GM23248 (cell line): ENCODE measurements at places on chromosomes 3 and 15.
A peak's percentile ranks its signal among the peaks of the same experiment; 100 is the strongest.

- no peak for DNase-seq
Measured at GRCh38 chr3:12413721-12414255, 70.5 kb upstream of the TSEN2 start.

DNA sequence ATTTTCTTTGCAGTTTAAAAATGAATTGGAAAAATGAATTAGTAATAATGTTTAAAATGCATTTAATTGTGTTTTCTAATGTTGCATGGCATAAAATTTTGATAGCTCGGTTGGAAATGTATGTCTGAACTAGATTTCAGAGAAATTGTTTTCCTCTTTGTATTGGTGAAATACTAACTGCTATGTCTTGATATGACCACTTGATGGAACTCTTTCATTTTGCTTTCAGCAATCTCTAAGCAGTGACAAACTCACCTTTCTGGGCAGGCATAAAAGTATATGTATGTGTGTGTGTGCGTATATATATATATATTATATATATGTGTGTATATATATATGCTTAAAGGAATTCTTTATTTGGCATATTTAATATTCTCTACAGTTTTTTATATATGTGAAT, 239.3 kb upstream of the ZNF717 start:
- peak; percentile 61 for DNase-seq

- peak; percentile 92 for DNase-seq
Measured at GRCh38 chr3:134291319-134292254, 40.9 kb upstream of the RYK start.

- DNase-seq = no peak
Measured at GRCh38 chr3:72078676-72079368, 293.9 kb upstream of the PROK2 start.

DNA sequence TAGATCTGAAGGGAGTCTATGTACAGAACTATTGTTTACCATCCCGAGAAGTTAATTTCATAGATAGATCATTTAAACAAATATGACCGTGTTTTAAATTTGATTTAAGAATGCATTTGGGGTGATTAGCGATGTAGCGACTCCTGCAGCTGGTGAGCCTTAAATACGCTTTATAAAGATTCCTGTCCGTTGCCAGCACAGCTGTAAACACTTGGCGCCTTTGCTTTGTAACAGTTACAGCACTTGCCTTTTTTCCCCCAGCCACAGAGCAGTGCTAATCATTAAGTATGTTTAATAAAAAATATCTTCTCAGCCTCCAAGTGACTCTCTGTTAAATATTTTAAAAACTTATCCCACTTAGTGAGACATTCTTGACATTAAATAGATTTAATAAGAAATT, 333.8 kb downstream of the FEZF2 start:
- no peak for DNase-seq

DNA sequence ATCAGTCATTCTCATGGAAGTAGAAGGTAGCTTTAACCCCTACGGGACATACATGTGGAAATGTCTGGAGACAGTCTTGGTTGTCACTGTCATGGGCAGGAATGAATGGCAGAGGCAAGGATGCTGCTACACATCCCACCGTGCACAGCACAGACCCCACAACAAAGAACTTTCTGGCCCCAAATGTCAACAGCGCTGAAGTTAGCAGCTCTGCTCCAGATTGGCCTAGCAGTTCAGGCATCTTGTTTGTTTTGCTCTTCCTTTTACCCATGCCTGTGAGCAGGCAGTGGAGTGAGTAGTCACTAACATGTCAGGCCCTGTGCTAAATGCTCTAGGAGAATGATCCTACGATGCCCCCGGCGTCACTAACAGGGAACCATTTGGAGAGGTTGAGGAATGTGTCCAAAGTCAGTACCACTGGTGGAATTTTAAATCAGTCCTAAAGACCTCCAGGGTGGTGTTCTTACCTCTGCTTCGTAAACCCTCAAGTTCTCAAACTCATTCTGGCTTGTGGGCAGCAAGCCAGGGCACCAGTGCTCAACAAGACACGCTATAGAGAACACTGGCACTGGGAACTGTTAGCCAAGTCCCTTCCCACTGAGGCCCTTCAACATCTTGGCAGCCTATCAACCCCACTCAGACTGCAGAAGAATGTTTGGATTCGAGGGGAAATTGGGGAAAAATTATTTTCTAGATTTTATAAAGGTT, 142.2 kb downstream of the FOXP1 start:
- no peak for DNase-seq

- DNase-seq = no peak
Measured at GRCh38 chr3:193559100-193559499, 4.4 kb upstream of the ATP13A4 start.

- no peak for DNase-seq
Measured at GRCh38 chr15:71139241-71139640, 24.0 kb downstream of the THSD4 start.

DNA sequence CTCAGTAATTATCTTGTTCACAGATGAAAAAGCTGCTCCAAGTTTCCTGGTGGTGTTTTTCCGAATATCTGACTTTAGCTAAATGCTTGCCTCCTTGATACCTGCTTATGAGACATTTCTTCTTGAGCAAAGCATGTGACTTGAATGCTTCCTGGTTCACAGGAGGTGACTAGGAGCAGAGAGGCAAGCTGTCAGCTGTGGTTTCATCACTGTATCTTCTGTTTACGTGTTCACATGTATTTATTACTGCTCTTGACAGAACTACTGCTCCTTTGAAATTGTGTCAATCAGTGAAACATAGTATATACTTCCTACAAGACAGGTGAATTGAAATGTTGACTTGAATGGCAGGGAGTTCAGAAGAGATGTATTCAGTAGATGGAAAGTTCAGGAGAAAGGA, 8.9 kb upstream of the SPPL2A start:
- no peak for DNase-seq

DNA sequence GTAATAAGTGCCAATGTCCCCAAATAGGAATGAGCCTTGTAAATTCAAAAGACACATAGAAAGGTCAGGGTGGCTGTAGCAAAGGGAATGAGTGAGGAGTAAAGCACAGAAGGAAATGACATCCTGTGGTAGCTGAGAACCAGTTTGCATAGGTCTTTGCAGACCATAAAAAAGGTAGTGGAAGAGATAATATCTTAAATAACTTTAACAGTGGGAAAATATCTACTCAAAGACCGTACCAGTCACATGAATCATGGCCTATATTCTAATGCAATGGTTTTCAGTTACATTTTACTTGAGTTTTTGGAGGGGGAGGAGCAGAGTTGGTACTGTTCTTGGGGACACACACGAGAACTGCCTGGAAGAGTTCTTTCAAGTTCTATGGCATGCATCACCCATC, 297.3 kb upstream of the ADAMTS9 start:
- no peak for DNase-seq

DNA sequence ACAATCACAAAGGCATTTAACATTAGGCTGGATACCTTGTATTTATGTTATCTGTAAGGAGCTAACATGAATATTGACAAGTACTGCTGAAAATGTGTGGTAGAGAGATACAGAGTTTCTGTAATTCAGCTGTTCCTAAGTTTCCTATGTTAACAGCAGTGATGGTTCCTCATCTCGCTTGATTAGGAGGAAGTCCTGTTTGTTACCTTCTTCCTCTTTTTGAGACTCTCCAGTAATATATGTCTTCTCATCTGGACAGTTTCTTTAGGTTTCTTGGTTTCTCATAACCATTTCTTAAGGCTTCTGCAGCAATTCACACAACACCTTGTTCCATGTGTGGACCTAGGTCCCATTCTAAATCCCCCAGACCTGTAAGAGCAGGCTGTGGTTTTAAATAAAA, 11.4 kb upstream of the PEX5L start:
- no peak for DNase-seq

DNA sequence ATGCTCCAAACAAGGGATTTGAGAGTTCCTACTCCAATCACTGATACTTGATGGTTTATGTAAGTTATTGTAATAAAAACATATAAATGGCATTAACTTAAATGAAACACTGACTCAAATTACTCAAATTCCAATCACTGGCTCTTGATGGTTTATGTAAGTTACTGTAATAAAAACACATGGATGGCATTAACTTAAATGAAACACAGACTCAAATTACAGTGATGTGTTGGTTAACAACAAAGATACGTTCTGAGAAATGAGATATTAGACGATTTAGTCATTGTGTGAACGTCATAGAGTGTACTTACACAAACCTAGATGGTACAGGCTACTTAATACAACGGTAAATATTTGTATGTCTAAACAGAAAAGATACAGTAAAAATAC, 6.6 kb downstream of the MOBP start:
- DNase-seq = no peak

- DNase-seq = peak; percentile 67
Measured at GRCh38 chr3:50525987-50526386, 22.6 kb upstream of the CACNA2D2 start.

GRCh38 chr3:123862152-123862551, 22.0 kb downstream of the MYLK start:
- no peak for DNase-seq

DNA sequence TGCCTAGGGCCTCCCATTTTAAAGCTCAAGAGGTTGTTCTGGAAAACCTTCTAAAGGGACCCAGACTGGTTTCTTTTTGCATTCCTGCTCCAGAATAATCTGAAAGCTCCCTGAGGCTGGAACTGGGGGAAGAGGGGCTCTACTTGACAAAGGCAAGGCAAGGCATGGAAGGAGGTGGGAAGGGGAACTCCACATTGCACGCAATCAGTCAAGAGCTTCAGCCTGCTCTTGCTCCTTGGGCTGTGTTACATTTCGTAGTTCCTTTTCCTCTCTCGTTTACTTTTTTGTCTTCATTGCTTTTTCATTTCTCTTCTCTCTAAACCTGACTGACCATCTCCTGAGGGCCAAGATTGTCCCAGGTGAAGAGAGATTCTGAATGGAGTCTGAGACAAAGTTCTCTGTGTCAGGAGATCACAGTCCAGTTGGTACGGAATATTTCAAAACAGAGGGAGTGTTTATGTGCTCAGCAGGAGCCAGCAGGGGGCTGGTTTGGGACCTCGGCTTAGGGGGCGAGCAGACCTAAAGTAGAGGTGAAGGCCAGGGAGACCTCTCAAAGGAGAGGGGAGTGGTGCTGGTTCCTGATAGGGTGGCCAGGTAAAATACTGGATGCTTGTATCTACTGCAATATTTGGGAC, 6.0 kb upstream of the KCTD6 start:
- DNase-seq = no peak

DNA sequence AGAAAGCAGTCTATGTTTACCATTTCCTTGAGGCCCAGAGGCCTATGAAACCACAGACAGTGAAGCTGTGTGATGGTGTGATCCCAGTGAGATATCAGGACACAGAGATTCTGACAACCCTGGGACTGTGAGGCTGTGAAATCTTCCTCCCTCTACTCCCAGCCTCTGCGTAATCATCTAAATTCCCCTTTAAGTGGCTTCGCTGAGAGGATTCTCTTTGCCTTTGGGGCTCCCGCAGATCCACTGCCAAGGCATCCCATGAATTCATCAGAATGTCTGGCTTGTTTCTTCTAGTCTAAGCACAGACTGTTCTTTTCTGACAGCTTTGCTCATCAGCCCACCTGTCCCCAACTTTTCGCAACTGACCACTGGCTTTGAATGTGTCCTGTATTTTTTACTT, 901.2 kb upstream of the NR2F2 start:
- no peak for DNase-seq

DNA sequence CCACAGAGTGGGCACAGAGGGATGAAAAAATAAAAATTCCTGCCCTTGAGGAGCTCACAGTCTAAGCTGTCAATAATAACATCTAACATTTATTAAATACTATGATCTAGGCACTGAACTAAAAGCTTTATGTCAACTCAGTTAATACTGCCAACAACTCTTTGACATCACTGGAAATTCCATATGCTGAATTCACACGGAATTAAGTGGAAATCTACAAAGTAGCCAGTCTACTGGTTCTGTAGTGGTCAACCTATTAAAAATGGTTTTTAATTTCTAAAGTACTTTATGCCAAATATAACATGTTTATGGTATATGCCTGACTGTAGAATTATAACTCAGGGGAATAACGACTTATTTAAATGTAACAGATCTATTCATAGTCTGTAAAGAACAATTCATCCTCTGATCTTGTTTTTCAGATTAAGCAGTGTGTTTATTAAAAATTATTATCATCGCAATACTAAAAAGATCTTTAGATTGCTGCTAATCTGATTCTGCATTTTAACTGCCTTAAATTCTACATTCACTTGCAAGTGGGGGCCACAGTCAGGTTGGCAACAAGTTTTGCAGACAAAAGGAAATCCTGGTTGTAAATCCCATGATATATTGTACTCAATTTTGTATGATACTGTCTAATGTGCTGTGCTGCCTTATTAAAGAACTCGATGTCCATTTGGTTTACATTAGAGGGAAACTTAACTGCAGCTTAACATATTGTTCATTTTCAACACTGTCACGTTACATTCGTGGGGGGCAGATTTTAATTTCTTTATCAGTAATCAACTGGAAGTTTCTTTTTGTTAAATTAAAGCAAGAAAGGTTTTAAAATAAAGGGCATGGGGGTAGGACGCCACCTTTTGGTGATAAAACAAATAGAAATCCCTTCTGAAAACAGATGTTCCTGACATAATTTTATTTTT, 2.6 kb upstream of the FOXP1 start:
- peak; percentile 60 for DNase-seq

DNA sequence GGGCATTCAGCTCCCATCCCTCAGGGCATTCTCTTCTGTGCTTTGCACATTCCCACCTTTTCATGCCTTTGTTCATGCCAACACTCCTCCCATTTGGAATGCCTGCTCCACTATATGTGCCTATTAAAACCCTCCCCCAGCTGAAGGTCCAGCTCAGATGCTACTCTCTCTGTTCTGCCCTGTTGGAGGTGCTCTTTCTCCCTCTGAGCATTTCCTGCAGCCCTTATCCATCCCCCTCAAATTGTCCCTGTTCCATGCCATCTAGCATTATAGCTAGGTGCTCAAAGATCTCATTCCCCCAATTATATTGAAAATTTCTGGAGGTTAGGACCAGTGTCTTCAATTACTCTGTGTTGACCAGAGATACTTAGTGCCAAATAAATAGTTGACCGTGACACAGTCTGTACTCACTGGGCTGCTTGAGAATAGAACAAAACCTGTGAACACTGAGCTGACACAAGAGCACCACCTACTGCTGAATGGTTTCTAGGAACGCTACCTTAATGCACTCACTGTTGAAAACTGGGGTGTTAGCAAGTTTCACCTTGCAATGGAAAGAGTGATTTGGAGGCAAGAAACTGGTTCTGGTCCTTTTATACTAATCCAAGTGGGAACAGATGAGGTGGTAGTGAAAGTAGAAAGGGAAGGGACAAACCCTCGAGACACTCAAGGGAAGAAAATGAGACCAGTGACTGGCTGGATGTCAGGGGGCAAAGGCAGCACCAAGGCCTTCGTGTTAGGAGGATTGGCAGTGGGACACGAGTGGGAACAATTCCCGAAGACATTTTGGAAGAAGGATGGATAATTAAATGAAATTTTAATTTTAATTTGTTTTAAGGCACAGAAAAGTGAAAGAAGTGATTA, 289.8 kb upstream of the ROPN1 start:
- peak; percentile 58 for DNase-seq

DNA sequence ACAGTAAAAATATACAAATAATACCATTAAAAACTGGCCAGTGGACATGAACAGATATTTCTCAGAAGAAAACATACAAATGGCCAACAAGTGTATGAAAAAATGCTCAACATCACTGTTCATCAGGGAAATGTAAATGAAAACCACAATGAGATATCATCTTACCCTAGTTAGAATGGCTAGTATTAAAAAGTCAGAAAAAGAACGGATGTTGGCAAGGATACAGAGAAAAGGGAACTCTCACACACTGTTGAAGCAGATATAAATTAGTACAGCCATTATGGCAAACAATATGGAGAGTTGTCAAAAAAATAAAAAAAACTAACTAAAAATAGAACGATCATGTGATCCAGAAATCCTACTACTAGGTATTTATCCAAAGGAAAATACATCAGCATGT, 222.7 kb upstream of the NAALADL2 start:
- no peak for DNase-seq
